Activated naive CD4-positive, alpha-beta T cell (primary cell): ENCODE measurements at places on chromosomes 3 and 15.

DNA sequence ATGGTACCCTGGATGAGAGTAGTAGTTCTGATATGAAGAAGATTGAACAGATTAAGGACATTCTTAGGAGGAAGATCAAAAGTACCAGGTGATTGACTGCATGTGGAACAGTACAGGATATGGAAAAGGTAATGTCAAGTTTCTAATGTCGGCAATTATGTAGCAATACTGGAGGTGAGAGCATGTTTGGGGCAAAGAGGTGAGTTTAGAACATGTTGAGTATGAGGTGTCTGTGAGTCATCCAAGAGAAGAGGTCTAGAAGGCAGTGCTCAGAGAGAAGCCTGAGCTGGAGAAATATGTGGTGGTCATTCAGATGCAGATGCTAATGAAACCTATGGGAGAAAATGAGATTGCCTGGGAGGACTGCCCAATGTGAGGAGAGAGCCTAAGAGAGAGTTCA is 305.6 kb downstream of the ZBTB20 start:
- DNase-seq: no peak

- DNase-seq: no peak
Observed at GRCh38 chr3:29898171-29898965, 617.5 kb downstream of the RBMS3 start.

- no peak for DNase-seq
Observed at GRCh38 chr3:100440895-100441294, 39.6 kb downstream of the LNP1 start.

DNA sequence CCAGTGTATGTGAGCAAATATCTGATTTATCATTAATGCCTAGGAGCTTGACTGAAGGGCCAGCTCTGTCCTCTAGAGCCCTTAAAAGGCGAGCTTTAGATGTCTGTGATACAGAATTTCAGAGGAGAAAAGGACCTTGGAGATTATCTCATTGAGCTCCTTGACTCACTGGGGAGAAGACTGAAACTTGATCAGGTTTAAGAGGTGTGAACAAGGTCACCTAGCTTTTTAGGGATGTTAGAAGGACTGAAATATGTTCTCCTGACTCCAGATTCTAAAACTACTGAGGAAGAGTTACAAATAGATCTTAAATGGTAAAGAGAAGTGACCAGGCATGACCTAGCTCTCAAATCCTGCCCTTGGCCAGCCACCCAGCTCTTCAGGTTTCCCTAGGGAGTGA is 193.7 kb upstream of the BHLHE40 start:
- DNase-seq: no peak

GRCh38 chr3:65864357-65864904 is 174.3 kb downstream of the MAGI1 start:
- no peak for DNase-seq

- no peak for DNase-seq
Observed at GRCh38 chr3:14344351-14344750, 58.1 kb upstream of the SLC6A6 start.

GRCh38 chr3:179848711-179849110 is 188.0 kb downstream of the PEX5L start:
- no peak for DNase-seq

GRCh38 chr15:61157933-61158332 is 71.2 kb downstream of the RORA start:
- DNase-seq: no peak

DNA sequence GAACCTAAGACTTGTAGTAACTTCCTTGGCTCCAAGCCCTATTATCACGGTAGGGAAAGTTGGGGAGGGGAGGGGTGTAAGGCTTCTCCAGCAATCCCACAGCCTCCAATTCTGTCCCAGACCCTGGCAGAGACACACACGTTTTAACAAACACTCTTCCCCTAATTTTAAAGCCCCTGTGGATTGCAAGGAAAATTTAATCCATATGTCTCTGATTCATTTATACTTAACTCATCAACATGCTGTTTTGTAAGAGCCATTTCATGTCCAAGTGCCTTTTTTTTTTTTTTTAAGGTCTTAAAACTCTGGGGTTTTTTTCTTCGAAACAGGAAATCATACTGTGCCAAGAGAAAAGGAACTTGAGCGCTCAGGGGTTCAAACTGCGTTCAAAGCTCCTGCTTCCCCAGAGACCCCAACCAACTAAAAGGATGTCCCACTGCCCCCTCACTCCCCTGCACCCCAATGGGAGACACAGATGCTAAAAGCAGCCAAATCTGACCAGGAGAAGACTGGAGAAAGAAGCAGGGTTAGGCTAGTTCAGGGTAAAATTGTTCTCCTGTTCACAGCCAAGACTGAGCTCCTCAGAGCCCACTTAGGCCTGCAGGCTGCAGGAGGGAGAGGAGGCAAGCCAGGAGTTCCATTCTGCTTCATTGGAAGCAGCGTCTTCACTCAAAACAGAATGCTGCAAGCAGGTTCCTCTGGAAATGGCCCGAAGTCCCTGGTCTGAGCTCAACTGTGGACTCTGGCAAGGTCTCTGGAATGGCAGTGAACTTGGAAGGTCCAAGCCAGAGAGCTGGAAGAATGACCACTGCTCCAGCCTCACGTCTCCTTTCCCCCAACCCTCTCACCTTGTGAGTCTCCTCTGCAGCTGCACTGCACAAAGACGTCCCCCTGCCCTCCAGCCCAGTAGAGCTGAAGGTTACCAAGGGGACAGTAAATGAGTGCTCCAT is 172.5 kb downstream of the NTRK3 start:
- DNase-seq: no peak

GRCh38 chr3:73954506-73954905 is 329.8 kb upstream of the PDZRN3 start:
- DNase-seq: no peak

DNA sequence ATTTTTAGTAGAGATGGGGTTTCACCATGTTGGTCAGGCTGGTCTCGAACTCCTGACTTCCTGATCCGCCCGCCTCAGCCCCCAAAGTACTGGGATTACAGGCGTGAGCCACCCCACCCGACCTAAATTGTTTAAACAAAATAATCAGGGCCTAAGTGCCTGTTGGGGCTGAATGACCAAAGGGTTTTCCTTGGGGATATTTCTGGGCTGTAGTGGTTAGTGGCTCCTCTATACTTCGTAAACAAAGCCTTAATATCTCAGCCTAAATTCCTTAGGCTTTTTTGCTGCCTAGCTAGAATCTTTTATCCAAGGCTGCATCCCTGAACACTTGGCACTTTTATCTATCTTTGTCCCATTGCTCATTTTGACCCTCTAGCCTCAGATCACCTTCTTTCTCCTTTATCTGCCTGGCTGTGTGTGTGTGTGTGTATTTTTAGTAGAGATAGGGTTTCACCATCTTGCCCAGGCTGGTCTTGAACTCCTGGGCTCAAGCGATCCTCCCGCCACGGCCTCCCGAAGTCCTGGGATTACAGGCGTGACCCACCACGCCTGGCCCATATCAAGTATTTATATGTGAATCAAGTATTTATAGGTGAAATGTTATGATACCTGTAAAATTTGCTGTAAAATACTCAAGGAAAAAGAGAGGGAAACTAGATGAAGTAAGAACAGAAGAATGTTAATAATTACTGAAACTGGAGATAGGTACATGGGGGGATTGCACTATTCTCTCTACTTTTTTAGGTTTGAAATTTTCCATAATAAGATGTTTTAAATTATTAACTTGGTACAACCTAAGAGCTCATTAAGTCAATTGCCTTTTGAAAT is 1.8 kb downstream of the NUSAP1 start:
- DNase-seq: no peak

DNA sequence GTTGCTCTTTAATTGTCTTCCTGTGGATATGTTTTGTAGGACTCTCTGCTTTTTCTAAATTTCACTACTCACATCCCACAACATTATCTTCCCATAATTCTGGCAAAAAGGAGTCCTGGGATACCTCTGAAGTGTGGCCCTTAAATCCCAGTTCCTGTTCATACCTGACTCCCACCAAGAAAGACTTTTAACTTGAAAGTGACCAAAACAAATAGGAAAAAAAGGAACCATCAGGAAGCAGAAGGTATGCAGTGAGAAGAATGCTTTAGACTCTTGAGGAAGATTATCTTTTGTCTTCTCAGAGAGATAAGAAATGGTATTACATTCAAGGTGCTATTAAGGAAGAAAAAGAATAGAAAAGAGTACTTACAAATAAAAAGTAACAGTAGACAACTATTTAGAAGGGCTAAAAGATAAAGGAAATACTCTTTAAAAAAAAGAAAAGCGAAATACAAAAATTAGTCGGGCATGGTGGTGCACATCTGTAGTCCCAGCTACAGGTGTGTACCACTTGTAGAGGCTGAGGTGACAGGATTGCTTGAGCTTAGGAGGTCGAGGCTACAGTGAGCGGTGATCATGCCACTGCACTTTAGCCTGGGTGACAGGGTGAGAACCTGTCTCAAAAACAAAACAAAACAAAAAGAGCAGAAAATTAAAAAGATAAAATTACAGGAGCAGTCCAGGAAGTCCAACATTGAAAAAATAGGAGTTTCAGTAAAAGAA is 46.8 kb downstream of the PXK start:
- no peak for DNase-seq

GRCh38 chr3:134029734-134030378 is at the start of gene SLCO2A1:
Gene SLCO2A1 (minus strand): TSS chr3:134029925. CDS start chr3:134029802, 123 bp downstream.
- no peak for DNase-seq

DNA sequence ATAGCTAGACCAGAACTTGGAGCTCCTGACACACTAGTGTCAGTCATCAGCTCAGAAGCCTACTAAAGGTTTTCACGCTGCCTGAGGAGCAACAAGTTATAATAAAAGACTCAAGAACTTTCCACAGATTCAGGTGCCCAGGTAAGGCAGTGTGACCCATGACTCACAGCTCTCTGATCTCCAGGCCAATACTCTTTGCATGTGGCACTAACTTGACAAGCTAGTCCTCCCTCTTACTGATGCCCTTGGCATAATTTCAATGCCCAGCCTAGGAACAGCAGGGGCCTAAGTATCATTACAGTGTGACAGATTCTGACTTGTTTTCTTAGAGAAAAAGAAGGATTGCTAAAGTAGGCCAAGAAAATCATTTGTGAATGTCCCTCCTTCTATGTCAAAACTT is 38.4 kb downstream of the MEIS2 start:
- no peak for DNase-seq

DNA sequence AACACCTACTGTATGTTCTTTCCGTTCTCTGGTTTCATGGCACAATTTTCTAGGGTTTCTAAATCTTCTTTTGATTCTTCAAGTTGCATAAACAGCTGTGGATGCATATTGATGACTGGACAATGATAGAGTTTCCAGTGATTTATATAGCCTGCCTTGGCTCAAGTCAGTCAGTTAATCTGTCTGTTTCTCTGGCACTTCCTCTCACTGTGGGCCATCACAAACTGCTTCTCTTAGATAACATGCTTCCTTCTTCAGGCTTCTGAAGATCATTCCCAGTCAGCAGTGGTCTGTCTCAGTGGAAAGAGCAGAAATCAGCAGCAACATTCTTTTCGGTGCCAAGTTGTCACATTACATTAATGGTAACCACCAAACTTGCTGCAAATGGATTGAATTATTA is 207.2 kb downstream of the RYR3 start:
- no peak for DNase-seq
